ENCODE measurements at places on chromosomes 2 and 18.
A peak's percentile ranks its signal among the peaks of the same experiment; 100 is the strongest.

- DNase-seq = no peak
These were observed 62.8 kb upstream of the DTNA start for GRCh38 chr18:34647251-34647650.

DNA sequence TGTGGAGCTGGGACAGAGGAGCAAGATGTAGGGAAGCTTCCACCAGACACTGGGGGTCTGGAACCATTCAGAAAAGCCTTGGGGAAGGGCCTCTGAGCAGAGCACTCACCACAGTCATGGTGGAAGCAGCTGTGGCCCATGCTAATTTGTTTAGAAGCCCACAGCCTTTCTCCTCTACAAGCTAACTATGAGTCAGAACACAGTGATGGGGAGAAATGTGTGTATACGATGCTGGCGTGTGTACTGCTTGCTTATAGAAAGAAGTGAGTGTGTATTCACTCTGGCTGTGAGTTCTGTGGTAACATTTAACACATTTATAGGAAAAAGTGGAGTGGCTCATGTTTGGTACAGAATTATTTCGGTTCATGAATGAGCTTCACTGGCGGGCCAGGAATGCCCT is 157.0 kb upstream of the ACAA2 start:
- no peak for DNase-seq

- peak; percentile 35 for DNase-seq
These were observed 97.0 kb downstream of the KYNU start for GRCh38 chr2:142974288-142975024.

- no peak for DNase-seq
These were observed 148.0 kb downstream of the GALR1 start for GRCh38 chr18:77397617-77398016.

DNA sequence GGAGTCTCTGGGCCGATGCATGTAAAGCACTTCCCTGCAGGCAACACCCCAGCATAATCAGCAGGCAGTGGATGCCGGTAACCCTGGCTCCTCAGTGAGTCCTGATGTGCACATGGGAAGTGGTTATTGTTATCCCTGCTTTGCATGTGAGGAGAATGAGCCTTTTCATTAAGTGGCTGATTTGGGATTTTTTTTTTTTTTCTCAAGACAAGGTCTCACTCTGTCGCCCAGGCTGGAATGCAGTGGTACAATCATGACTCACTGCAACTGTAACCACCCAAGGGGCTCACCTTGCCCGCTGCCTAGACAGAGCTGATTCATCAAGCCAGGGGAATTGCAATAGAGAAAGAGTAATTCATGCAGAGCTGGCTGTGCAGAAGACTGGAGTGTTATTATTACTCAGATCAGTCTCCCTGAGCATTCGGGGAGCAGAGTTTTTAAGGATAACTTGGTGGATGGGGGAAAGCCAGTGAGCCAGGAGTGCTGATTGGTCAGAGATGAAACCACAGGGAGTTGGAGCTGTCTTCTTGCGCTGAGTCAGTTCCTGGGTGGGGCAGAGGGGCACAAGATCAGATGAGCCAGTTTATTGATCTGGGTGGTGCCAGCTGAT is 95.4 kb downstream of the SOCS6 start:
- DNase-seq = peak; percentile 83
